ENCODE measurements at places on chromosomes 13 and 19.

GRCh38 chr13:73465617-73465971, 406.8 kb downstream of the KLF5 start:
- no peak for DNase-seq

- no peak for DNase-seq
These were observed 14.8 kb downstream of the RB1 start for GRCh38 chr13:48318377-48318811.

DNA sequence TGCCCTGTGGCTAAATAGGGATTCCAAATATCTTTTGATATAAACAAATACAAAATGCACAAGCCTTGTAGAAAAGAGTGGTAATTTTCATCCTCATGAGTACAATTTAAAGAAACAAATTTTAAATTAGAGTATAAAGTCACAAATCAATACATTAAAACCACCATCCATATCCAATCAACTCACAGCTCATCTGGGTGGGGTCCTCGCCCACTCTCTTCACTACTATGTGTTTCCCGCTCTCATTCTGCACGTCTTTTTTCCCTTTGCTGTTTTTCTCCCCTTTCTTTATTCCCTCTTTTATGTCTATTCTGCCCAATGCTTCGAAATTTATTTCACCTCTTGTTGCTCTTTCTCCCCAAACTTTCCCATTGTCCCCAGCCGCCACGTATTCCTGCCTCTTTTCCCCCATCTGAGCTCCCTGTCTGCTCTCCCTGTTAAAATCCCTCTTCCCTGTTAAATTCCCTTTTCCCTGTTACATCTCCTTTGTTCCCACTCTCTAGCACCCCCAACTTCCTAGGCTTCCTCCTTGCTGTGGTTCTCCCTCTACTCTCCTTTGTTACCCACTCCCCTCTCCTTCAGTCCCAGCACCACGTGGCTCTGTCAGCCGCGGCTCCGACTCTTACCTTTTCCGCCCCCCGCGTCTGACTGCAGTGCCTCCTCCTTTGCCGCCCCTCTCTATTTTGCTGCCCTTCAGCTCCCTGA, 1.3 kb downstream of the ZNF616 start:
- peak; percentile 7 for DNase-seq

GRCh38 chr19:19062454-19063182, 1.2 kb upstream of the SLC25A42 start:
- no peak for DNase-seq

DNA sequence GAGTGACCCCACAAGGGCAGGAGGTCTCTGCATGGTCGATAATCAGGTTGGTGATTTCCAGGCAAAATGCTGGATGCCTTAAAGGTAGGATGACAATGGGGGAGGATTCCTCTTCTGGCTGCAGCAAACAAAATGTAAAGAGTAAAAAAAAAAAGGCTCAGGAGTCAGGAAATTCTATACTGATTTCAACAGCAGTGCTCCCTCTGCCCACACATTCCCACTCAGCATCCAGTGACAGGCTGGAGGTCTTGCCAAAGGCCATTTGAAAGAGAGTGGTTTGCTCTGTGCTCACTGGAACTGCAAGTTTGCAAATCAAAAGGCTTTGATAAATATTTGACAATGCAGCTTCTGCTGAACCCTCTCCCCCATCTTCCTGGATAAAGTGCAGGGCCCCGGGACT, 135.4 kb downstream of the TNFRSF19 start:
- no peak for DNase-seq

GRCh38 chr13:94427313-94427953, 52.0 kb downstream of the DCT start:
- DNase-seq: no peak

- DNase-seq: no peak
These were observed 44.0 kb downstream of the COG3 start for GRCh38 chr13:45508776-45509175.

GRCh38 chr13:95221971-95222732, 79.1 kb downstream of the ABCC4 start:
- DNase-seq: no peak

GRCh38 chr13:97616385-97616784, 182.4 kb downstream of the RAP2A start:
- no peak for DNase-seq

GRCh38 chr13:72397265-72397664, 330.2 kb downstream of the MZT1 start:
- DNase-seq: no peak

DNA sequence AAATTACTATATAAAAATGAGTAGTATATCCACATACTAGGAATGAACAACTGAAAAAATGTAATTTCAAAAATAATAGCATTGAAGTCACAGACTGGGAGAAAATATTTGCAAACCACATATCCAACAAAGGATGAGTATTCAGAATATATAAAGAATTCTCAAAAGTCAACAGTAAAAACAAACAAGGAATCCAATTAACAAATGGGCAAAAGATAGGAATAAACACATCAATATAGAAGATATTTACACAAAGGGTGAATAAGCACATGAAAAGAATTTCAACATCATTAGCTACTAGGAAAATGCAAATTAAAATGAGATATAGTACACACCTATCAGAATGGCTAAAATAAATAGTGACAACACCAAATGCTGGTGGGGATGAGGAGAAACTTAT, 37.0 kb downstream of the MYCBP2 start:
- DNase-seq: no peak

- DNase-seq: no peak
These were observed 687 bp downstream of the PLEKHA4 start for GRCh38 chr19:48867746-48868113.

DNA sequence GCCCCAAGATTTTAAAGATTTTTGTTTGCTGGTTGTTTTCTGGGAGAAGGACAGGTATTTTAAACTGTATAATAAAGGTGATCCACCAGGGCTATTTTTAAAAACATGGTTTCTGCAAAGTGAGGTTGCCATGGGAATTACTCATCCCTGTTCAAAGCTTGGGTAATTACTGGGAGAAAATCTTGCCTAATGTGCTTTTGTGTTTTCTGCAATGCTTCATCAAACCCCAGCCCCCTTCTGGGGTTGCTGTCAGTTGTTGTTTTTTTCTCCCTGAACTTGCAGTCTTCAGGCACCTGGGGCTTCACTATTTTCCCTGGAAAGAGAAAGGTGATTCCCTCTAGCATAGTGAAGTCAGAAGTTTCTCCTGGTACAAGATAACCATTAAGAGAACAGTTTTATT, 277.2 kb downstream of the NALCN start:
- no peak for DNase-seq

- no peak for DNase-seq
These were observed 455.4 kb upstream of the TSHZ3 start for GRCh38 chr19:31804668-31805067.

GRCh38 chr13:110280985-110281688, 25.8 kb downstream of the COL4A1 start:
- no peak for DNase-seq

DNA sequence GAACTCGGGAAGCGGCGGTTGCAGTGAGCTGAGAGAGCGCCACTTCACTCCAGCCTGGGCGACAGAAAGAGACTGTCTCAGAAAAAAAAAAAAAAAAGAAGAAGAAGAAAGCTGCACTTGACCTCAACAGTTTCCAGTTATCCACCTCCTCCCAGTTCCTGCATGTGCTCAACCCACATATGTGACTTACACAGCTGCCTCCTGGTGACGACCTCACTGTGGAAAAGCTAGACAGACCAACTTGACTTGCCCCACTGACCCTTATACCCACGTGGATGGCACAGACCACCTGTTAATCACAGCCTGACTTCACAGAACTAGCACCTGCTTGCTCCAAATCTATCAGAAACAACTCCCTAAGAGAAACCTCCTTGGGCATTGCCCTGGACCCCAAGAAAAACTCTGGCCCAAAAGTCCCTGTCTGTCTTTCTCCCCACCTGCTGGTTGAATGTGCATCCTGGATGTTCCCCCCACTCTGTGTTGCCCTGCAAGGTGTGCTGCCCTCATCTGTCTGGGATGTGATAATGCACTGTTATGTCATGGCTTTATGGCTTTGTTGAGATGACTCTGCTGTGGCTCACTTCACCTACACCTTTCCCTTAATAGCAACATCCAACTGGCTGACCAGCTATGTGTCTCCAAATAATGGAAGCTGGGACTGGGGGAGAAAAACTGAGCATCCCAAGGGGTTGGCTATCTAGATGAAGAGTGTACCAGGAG, 2.8 kb downstream of the ZNF20 start:
- no peak for DNase-seq
